Tibial nerve (tissue), 4 donors: ENCODE measurements at places on chromosomes 16 and 17.

- DNase-seq: no peak
Measured at GRCh38 chr17:16888413-16889087, 83.4 kb downstream of the TNFRSF13B start.

DNA sequence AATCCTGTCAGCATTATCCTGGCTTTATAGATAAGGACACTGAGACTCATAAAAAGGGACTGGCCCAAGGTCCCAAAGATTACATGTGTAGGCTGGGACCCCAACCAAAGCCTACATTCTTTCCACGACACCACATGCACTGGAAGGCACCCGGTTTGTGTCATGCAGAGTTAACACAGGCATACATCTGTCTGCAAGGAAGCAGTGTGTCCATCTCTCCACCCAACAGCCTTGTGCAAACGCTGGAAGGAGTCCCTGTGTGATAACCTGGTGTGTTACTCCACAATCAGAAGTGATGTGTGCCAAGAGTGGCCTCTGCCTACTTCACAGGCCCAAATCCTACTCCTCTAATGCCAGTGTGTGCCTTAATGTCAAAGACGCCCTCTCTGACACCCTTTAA lies 139.8 kb downstream of the PARN start:
- no peak for DNase-seq

DNA sequence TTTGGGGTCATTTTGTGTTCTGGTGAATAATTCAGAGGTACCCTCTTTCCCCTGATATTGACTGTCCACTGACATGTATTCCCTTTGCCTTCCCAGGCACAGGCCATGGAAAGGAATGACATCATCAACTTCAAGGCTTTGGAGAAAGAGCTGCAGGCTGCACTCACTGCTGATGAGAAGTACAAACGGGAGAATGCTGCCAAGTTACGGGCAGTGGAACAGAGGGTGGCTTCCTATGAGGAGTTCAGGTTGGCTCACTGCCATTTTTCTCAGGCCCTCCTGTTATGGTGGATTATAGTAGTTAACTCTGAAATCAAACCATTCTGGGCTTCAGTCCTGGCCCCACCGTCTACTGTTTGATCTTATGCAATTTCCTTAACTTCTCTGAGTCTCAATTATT lies 1.6 kb upstream of the EFTUD2 start:
- no peak for DNase-seq

- no peak for DNase-seq
Measured at GRCh38 chr17:22142091-22142490, 449.8 kb downstream of the KCNJ18 start.

- DNase-seq: peak; percentile 64
Measured at GRCh38 chr16:89556750-89557689, 3.5 kb upstream of the RPL13 start.

DNA sequence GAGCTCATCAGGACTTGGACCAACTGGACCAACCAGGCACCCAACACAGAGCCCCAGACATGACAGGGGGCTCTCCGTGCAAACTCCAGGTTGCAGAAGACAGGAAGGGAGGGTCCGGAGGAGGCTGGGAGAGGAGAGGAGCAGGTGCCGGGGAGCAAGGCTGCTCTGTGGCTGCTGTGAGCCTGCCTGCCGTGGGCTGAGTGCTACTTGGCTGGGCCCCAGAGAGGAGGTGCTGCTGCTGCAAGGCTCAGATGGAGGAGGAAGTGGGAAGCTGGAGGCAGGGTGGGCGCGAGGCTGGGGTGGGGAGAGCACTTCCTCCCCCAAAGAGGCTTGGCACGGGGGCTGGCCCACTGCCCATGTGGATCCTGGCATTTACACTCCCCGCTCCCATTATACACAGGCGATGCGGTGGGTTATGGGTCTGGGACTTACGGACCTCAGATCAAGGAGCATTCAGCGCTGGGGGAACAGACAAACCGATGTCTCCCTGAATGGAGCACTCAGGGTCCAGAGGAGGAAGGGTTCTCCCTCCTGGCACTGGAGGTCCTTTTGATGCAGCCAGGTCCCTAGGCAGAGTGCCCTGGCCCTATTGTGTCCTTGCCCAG lies 15.9 kb downstream of the EPOP start:
- no peak for DNase-seq

DNA sequence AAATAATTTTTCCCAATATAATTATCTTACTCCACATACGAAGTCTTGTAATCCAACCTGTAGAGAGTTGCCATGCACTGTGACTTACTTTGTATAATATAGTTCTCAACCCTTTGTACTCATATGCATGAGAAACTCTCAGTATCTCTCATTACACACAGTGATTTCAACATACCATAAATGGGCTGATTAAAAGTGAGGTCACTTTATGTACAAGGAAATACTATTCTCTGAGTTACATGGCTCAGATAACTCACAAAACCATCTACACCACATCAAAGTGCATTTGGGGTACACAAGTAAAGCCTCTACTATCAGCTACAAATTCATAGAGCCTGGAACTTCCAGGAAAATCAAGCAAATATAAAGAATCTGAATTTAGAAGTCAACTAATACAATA lies 27.9 kb downstream of the SLFN12 start:
- DNase-seq: no peak

GRCh38 chr17:80796430-80796861 lies 195.2 kb upstream of the CHMP6 start:
- no peak for DNase-seq

GRCh38 chr17:69344939-69345338 lies 18.0 kb upstream of the ABCA5 start:
- DNase-seq: no peak

DNA sequence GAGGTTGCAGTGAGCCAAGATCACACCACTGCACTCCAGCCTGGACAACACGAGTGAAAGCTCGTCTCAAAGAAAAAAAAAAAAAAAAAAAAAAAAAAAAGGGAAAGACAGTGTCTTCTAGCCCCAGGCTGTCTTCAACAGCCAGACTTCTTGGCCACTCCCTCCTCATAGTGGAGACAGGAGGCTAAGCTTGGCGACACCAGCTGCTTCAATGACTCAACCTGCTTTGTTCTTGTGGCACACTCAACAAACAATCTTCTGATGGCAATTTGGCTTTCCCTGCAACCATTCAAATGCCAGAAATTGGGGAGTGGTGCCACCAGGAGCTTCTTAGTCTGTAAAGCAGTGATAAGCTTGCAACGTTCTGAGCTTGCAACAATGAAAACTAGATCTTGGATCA lies 290.4 kb upstream of the DYNLRB2 start:
- DNase-seq: no peak

DNA sequence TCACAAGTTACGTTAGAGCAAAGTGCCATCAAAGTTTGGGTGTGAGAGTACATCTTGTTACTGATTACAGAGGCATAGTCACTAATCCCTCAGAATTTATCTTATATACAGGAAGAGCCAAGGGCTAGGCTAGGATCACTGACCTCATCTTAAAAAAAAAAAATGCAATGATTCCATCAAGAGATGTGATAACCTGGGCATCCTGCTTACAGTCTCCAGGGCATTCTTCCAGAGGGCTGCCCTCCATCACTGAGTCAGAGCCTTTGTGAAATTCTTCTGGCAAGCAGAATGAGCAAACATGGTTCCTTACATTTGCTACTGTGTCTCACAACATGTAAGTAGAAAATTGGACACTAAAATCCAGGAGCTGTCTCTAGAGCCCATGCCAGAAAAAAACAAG lies 410.6 kb downstream of the ZFHX3 start:
- DNase-seq: no peak

- no peak for DNase-seq
Measured at GRCh38 chr17:1793447-1793806, 31.6 kb downstream of the SERPINF1 start.

DNA sequence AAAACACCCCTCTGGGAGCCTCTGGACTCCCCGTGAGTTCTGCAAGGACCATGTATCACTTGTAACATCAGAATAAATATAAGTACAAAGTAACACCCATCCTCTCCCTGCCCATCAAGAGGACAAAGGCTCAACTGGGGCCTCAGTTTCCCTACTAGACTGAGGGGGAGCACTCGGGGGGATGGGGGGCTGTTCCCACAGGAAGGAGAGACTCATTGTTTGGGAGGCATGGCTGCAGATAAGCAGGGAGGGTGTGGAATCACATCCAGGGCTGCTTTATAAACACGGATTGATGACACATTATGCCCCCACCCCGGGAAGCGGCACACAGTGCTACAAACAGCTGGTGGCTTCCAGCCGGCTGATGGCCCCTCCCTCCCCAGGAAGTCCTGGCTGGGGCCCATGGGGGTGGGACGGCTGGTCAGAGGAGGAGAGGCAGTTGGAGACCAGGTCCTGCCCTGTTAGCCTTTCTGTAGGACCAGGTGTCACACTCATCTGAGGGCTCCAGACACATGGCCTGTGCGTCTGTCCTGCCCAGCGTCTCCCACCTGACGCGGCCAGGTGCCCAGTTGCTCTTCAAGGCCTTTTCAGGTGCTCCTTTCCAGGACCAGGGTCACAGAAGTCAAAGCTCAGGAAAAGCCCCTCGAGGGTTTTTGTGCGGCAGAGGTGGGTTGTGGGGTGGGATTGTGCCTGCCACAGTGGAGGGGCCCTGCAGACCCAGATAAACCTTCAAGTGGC lies 1.3 kb upstream of the MPG start:
- peak; percentile 72 for DNase-seq

DNA sequence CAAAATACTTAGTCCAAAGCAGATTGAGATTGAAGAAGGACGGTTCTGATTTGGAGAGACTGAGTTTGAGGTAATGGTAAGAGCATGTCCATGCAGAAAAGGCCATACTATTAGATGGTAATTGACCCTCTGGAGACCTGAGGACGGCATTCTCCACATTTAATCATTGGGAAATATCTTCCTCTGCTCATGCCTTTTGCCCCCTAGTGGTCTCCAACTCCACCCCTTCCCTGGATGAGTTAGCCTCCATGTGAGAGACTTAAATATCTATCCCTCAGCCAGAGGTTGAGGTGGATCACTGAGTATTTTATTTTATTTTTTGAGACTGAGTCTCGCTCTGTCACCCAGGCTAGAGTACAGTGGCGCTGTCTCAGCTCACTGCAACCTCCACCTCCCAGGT lies 10.4 kb upstream of the OR3A1 start:
- no peak for DNase-seq

GRCh38 chr16:88389621-88390160 lies 6.9 kb downstream of the ZNF469 start:
- DNase-seq: no peak

- DNase-seq: no peak
Measured at GRCh38 chr16:2598723-2599122, 60.9 kb downstream of the PDPK1 start.

- DNase-seq: no peak
Measured at GRCh38 chr16:4345836-4346781, 5.0 kb downstream of the PAM16 start.

GRCh38 chr16:4303973-4304372 lies 11.9 kb upstream of the GLIS2 start:
- DNase-seq: no peak

DNA sequence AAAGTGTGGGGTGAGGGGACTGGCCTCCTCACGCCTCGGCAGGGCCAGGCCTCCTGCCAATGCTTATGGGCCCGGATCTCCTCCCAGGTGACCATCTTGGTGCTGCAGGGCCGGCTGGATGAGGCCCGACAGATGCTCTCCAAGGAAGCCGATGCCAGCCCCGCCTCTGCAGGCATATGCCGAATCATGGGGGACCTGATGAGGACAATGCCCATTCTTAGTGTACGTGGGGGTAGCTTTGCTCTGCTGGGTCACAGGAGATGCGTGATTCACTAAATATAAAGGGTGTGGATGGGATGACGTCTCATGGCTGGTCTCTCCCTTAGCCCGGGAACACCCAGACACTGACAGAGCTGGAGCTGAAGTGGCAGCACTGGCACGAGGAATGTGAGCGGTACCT lies 19.5 kb downstream of the NUP85 start:
- DNase-seq: no peak

DNA sequence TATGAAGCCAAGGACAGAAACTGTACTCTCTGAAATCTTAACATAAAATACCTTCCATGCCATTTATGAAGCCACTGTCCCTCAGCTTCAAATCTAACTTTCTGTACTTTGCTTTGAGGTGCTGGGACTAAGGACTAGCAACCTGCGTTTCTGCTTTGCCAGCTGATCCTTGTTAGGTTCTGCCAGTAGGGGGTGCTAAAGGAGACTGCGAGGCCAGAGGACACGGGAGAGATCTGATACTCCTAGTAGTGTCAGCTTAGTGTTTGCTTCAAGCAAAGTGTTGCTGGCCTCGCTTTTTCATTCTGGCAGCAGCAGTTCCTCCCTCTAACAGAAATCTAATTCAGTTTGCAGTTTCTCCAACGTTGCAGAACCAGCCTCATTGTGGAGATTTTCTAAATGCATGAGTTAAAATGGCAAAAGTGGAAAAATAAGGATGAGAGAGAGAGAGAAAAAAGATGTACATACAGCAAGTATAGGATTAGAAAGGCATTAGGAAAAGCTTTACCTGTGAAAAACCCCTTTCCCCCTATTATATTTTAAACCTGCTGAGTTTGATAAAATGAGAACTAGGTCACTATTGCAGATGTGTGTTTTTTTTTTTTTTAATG lies 297.5 kb downstream of the CA10 start:
- no peak for DNase-seq

GRCh38 chr17:17698869-17699351 lies 17.7 kb downstream of the RAI1 start:
- DNase-seq: no peak

GRCh38 chr17:15145621-15146020 lies 119.5 kb downstream of the PMP22 start:
- DNase-seq: no peak

DNA sequence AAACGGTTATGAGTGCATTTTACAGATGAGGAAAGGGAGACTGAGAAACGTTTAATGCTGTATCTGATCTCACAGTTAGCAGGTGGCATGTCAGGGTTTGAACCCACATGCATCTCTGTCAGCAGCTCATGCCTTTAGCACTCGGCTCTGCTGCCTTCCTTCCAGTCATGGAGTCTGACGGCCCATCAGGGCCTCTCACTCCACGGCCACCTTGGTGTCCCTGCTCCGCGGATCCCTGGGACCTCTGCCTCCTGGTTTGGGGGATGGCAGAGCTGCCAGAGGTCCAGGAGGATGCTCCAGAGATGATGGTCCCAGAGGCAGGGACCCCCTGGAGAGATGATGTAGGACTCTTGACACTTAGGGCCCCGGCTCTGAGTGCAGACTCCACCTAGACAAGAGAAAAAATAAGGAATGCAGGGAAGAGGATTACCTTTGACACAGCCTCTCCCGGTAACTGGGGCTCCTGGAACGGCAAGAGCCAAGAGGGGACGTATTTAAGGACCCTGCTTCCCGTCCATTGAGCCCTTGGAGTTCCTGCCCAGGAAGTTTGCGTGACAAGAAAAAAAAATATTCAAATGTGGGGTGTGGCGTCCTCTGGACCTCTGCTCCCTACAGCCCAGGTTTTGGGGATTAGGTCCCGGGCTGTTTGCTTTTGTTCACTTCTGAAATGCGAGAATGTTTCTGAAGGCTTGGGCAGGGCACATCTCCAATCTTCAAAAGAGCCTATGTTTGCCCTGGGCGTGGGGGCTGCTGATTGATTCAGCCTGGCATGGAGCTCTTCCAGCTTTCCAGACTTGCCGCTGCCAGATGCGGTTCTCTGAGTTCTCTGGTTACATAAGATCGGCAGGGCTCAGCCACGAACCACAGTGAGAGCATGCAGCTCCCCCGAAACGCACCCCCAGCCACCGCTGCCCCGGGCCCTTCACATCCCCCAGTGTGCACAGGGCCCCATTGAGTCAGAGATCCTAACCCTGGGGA lies at the start of gene ALDH3A1:
TSS of gene ALDH3A1 (minus strand) at position 470 of the 978 bp plus-strand sequence. CDS start 3,169 bp downstream, outside the sequence.
- no peak for DNase-seq

GRCh38 chr17:42797067-42798007 lies 1.2 kb downstream of the COA3 start:
- DNase-seq: no peak
